ENCODE measurements at places on chromosomes 2 and 18. TPM values are rescaled to one million over a fixed set of nuclear protein-coding genes. Genes with fewer than 3 reads are reported as not detected.

The FOXD4L1 gene
- under 0.01 TPM for total RNA-seq

The ELP2 gene
- 167 TPM for total RNA-seq

The G6PC2 gene
- total RNA-seq, result not detected

The ALK gene
- 0.16 TPM for total RNA-seq

The MTIF2 gene
- 40.6 TPM for total RNA-seq

The ERBB4 gene
- total RNA-seq, result not detected

The NT5DC4 gene
- not detected for total RNA-seq

The KCNF1 gene
- total RNA-seq, result under 0.01 TPM

The MALL gene
- total RNA-seq, result 13.4 TPM

The ANKRD62 gene
- not detected for total RNA-seq

The WNT10A gene
- not detected for total RNA-seq

The FNDC4 gene
- 19.4 TPM for total RNA-seq

The RASGRP3 gene
- 0.63 TPM for total RNA-seq

The CIB4 gene
- not detected for total RNA-seq

The ARHGAP28 gene
- 5.0 TPM for total RNA-seq

The TNFAIP6 gene
- total RNA-seq, result 37.2 TPM

The STARD6 gene
- 0.17 TPM for total RNA-seq

The MRPS9 gene
- total RNA-seq, result 30.4 TPM

The SNTG2 gene
- not detected for total RNA-seq

The TTL gene
- total RNA-seq, result 19.4 TPM

The GATA6 gene
- 3.5 TPM for total RNA-seq

The OST4 gene
- 1,171 TPM for total RNA-seq

The RAB6C gene
- not detected for total RNA-seq

The CD8B2 gene
- total RNA-seq, result not detected

The FAM237A gene
- total RNA-seq, result not detected

The IGFBP2 gene
- 2.0 TPM for total RNA-seq

The TGFA gene
- total RNA-seq, result not detected

The RND3 gene
- 557 TPM for total RNA-seq

The PTGR3 gene
- total RNA-seq, result 6.5 TPM

The ROCK2 gene
- 36.7 TPM for total RNA-seq

The CDK5R2 gene
- not detected for total RNA-seq

The PLGLB1 gene
- total RNA-seq, result 0.32 TPM

The GPBAR1 gene
- not detected for total RNA-seq

The TMEM37 gene
- total RNA-seq, result 0.32 TPM

The ESPNL gene
- total RNA-seq, result 0.60 TPM

The ACADL gene
- total RNA-seq, result 0.26 TPM

The LYG1 gene
- total RNA-seq, result 0.16 TPM

The CPLX4 gene
- not detected for total RNA-seq

The ZNF514 gene
- total RNA-seq, result 12.8 TPM

The SALL3 gene
- total RNA-seq, result not detected

The NXPH2 gene
- not detected for total RNA-seq

The MAP3K19 gene
- total RNA-seq, result not detected

The FZD7 gene
- 71.2 TPM for total RNA-seq

The HMSD gene
- not detected for total RNA-seq

The ZNF396 gene
- 1.4 TPM for total RNA-seq

The VIT gene
- total RNA-seq, result 10.0 TPM

The CAPN14 gene
- 0.16 TPM for total RNA-seq

The DCC gene
- total RNA-seq, result 0.52 TPM

The ABHD1 gene
- 0.16 TPM for total RNA-seq

The CNTNAP5 gene
- total RNA-seq, result not detected

The CDCA7 gene
- total RNA-seq, result 2.3 TPM

The EVX2 gene
- not detected for total RNA-seq

The KYNU gene
- total RNA-seq, result 1.6 TPM

The CD28 gene
- total RNA-seq, result not detected

The EML6 gene
- 0.17 TPM for total RNA-seq

The GPN1 gene
- total RNA-seq, result 24.9 TPM

The HPCAL1 gene
- total RNA-seq, result 17.2 TPM

The EHD3 gene
- total RNA-seq, result 12.8 TPM

The SPHKAP gene
- total RNA-seq, result 0.09 TPM

The NGEF gene
- total RNA-seq, result 11.2 TPM

Measured in bronchial smooth muscle cell (primary cell).